Kasumi-1 (cell line): ENCODE measurements at places on chromosomes 11 and 22.

- no peak for DNase-seq
Measured at GRCh38 chr11:123181075-123181474, 14.0 kb downstream of the CLMP start.

- no peak for DNase-seq
Measured at GRCh38 chr11:116294630-116295029, 478.2 kb downstream of the BUD13 start.

GRCh38 chr22:32951807-32952153 is 106.4 kb downstream of the SYN3 start:
- no peak for DNase-seq

DNA sequence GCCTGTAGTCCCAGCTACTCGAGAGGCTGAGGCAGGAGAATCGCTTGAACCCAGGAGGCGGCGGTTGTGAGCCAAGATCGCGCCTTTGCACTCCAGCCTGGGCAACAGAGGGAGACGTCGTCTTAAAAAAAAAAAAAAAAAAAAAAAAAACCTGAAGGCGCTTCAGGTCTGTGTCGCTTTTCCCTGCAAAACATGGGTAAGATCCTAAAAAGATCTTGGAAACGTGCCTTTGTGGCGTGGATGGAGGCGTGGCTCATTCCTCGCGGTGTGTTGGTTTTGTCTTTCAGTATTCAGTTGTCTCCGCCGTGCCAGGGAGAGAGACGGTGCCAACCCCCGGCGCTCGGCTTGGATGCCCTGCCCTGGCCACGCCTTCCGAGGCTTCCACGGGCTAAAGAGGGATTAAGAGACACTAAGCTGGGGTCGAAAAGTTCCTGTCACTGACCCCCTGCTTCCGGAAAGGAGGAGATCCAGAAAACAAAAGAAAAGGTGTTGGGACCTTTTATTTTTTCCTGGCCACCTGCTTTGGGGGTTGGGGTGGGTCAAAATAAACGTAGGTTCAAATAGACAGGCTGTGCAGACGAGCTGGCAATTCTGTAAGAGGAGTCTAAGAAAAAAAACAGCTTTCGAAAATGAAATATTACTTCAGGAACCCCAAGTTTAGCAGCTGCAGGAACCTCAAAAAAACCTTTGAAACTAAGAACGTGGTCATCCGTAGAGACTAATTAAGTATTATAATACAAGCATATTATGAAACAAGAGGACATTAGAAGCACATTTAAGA is 1.1 kb upstream of the SLC35F2 start:
- peak; percentile 30 for DNase-seq

DNA sequence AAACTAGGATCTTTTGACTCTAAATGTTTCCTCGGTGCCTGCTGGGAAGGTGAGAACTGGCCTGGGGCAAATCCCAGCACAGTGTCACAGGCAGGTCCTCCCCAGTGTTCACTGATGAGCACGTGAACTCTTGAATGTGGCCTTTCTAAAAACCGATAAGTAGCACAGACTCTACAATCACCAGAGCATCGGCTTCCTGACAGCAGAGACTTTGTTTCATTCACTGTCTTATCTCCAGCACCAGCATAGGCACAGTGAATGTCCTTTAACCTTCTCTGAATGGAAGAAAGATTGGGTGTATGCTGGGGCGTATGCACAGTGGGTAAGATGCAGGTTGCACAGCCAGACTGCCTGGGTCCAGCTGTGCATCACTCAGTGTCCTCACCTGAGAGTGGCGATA is 59.3 kb upstream of the EIF3D start:
- DNase-seq = no peak

GRCh38 chr11:12214751-12215150 is 104.4 kb downstream of the MICAL2 start:
- DNase-seq = no peak

DNA sequence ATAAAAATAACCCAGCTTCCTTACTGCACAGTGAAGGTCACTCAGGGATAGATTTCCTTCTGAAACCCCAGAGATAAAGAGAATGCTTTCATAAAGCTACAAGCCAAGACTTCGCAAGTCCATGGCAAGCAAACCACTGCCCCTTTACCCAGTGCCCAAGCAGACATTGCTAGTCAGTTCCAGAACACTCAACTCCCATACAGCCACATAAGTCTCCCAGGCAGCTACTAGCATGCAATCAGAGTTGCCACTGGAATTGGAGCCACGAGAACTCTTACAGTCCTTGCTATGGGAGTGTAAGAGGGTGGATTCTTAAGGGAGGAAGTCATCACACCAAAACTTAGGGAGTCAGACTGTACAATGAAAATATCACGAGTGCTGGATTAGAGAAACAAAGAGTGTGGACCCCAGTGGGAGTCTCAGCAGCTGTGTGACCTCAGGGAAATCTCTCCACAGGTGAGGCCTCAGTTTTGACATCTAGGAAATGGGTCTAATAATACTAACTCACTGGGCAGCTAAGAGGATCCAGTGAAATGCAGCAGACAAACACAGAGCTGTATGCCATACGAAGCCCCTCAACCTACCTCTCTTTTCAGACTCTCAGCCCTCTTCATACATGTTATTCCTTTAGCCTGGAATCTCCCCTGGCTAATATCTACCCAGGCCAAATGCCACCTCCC is 526.6 kb downstream of the MN1 start:
- no peak for DNase-seq

GRCh38 chr11:17525570-17525969 is 18.6 kb downstream of the USH1C start:
- DNase-seq = no peak

DNA sequence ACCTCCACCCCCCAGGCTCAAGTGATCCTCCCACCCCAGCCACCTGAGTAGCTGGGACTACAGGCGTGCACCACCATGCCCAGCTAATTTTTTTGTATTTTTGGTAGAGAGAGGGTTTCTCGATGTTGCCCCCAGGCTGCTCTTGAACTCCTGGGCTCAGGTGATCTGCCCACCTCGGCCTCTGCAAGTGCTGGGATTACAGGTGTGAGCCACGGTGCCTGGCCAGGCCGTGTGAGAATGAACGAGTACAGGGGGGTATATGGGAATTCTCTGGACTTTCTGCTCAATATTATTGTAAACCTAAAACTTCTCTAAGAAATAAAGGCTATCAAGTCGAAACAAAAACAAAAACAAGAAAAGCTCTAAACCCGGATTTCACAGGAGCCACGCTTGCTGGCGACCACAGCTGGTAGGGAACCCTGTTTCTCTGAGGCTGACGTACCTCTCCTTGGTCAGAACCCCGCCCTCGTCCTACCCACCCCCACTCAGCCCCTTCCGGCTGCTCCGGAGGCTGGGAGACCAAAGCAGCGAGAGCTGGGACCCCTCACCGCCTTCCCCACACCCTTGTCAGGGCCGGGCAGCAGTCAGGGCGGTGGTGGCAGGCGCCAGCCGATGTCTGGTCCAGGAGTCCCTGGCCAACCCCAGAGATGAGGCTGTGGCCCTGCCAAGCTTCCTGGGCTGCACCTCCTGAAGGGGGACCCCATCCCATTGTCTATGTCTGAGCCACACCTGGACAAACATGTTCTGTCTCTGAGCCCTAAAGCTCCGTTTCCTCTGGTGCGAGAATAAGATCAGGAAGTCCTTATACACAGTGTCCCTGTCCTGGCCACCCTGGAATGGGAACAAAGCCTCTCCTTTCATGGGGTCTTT is 52.1 kb downstream of the LINC01488 start:
- no peak for DNase-seq

- DNase-seq = no peak
Measured at GRCh38 chr11:78878631-78879030, 304.0 kb upstream of the NARS2 start.

- peak; percentile 9 for DNase-seq
Measured at GRCh38 chr22:24178502-24179440, 2.5 kb upstream of the SUSD2 start.

DNA sequence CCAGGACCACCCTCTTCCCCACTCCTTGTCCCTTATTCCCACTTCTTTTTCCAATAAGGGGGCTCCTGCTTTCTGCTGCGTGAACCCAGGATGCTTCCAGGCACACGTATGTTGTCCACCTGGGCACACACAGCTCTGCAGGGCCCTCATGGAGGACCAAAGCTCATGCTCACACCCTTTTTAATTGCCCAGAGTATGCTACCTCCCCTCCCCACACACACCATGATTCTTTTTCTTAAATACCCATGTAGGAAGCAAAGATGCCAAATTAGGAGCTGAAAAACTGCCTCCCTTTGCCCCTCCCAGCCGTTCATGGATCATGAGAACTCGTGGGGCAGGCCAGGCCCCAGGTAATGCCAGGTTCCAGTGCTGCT is 5.1 kb downstream of the NECTIN1 start:
- no peak for DNase-seq

- DNase-seq = no peak
Measured at GRCh38 chr11:121575963-121576290, 123.2 kb upstream of the SORL1-AS1 start.

- DNase-seq = no peak
Measured at GRCh38 chr11:19722702-19723101, 10.1 kb downstream of the NAV2 start.

DNA sequence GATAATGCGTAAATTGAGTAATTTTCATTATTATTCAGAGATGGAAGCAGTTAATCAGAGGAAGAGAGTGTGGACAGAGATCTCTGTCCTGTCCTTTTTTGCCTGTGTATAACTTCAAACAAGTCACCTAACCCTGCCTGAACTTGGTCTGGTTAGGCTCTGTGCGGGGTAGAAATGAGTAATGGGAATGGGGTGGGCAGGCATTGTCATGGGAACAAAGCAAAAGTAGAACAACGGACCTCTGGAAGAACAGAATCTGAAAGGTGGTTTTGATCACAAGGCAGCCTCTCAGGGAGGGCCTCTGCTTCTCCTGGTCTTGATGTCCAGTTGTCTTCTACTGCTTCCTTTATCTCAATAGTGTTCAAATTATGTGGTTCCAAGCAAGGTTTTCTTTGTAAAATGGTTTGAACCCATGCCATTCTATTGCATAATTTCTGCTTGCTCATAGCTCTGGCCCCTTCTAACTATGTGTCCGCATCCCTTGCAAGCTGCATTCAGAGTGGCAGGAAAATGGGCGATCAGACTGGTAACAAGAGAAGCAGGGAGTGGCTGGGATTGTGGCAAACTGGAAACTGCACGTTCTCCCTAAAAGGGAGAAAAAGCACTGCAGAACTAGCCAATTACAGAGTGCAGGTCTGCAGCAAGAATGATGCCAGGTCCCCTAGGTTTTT is 76.1 kb downstream of the PRR5L start:
- no peak for DNase-seq
